ENCODE measurements at places on chromosomes 7 and 10. TPM values are rescaled to one million over a fixed set of nuclear protein-coding genes. Genes with fewer than 3 reads are reported as not detected.

Gene ZNF503
- total RNA-seq = 11.6 TPM

Gene SLF2
- 8.9 TPM for total RNA-seq

Gene GDF2
- not detected for total RNA-seq

Gene SSC4D
- total RNA-seq = 11.0 TPM

Gene TMEM225B
- total RNA-seq = not detected

Gene BICC1
- 91.3 TPM for total RNA-seq

Gene CPA4
- 11.6 TPM for total RNA-seq

Gene CDC14C
- total RNA-seq = not detected

Gene OR2A1
- not detected for total RNA-seq

Gene WNT8B
- total RNA-seq = not detected

Gene TMEM270
- not detected for total RNA-seq

Gene PIP
- total RNA-seq = not detected

Gene LIPK
- total RNA-seq = not detected

Gene ADCYAP1R1
- not detected for total RNA-seq

Gene KAZALD1
- total RNA-seq = 35.4 TPM

Gene HTR5A
- total RNA-seq = not detected

Gene NODAL
- not detected for total RNA-seq

Gene ECHS1
- total RNA-seq = 100 TPM

- DNase-seq = no peak
Observed at GRCh38 chr7:27269455-27269854, 26.9 kb downstream of the EVX1 start.

GRCh38 chr7:128666200-128666599 is 5.9 kb upstream of the GARIN1A start:
- no peak for DNase-seq

- DNase-seq = peak; percentile 95
Observed at GRCh38 chr10:31759799-31760626, 168.6 kb downstream of the ARHGAP12 start.

GRCh38 chr7:46525876-46526275 is 604.8 kb upstream of the IGFBP3 start:
- DNase-seq = no peak

- no peak for DNase-seq
Observed at GRCh38 chr7:54545241-54545563, 3.0 kb downstream of the VSTM2A start.

DNA sequence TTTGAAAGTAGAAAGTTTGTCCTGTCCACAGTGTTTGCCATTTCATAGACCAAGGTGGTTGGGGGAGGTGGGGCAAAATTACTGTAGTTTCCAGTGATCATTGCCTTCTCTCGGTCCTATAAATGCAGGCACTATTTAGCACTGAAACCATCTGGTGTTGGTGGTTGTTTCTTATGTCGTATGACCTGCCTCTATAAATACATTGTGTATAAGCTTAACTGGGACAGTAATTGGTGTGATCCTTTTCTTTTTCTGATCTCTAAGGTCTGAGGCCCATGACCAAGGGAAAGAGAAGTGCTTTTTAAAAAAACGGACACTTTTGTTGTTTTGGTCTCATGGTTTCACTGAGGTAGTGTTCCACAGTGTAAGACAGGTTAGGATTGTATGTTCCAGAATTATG is 63.1 kb downstream of the AUTS2 start:
- no peak for DNase-seq

- DNase-seq = peak; percentile 42
Observed at GRCh38 chr7:144127714-144128334, 4.8 kb downstream of the OR2A14 start.

DNA sequence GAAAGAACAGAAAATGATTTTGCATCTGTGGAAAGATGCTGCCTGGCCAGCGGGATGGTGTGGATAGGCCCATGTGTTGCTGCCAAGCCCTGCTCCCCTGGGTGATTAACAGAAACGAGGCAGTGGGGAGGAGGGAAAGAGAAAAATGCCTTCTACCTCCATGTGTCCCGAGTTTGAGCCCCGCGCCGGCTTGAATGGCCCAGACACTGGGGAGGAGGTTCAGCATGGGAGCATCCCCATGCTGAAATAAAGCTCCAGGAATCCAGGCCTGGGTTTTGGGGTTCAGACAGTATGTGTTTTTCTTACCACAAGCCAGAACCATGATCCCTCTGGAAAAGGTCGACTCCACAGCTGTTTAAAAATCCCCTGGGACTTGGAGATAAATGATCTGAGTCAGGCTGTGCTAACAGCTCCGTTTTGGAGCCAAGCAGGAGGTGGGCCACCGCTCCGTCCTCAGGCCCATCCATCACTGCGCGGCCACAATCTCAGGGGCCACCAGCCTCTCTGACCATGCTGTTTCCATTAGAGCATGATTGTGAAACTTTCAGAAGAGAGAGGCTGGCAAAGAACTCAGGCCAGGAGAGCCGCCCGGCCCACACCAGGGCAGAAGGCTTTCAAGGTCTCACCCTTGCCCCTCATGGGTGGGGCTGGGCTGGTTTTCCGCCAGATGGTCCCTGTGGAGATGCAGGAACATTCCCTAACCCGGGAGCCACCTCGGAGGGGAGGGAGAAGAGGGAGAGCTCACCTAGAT is 299.7 kb downstream of the ZEB1 start:
- no peak for DNase-seq

DNA sequence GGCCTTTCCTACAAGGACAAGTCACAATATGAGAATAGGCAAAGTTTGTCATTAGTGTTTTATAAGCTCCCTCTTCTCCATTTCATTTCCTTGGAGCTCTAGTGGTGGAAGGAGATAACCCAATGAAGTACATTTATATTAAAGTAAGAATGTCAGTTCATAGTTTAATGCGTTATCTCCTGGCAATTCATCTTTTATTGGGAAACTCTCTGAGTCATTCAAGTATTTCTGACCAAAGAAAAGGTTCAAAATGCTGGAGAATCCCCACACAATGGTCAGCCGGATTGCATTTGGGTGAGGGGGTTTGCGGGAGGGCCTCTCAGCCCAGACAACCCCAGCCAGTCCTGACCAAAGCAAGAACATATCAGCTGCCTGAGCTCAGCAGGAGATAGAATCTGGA is 321.5 kb upstream of the NRP1 start:
- no peak for DNase-seq

- no peak for DNase-seq
Observed at GRCh38 chr10:88541116-88541626, 41.9 kb downstream of the RNLS start.

- no peak for DNase-seq
Observed at GRCh38 chr10:87672551-87672950, 12.9 kb downstream of the PAPSS2 start.

GRCh38 chr7:117273814-117274225 is 49.0 kb downstream of the WNT2 start:
- DNase-seq = no peak

- DNase-seq = no peak
Observed at GRCh38 chr7:77351539-77352004, 64.6 kb downstream of the GSAP start.

GRCh38 chr10:124072106-124072505 is 21.3 kb downstream of the CHST15 start:
- no peak for DNase-seq

DNA sequence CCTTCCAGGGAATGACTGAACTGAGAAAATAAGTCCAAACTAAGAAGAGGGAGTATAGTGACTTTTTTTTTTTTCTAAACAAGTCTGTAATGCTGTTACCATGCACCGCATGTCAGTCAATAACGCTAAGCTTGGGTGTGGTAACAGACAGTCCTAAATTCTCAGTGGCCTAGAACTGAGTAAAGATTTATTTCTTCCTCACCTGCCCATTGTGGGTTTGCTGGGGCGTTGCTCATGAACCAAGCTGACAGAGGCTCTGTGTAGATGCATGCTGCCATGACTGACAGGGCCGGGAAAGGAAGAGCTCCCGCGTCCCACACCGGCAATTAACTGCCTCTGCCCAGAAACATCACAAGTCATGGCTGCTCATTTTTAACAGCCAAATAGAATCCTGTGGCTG is 25.5 kb upstream of the PRKG1 start:
- DNase-seq = no peak

DNA sequence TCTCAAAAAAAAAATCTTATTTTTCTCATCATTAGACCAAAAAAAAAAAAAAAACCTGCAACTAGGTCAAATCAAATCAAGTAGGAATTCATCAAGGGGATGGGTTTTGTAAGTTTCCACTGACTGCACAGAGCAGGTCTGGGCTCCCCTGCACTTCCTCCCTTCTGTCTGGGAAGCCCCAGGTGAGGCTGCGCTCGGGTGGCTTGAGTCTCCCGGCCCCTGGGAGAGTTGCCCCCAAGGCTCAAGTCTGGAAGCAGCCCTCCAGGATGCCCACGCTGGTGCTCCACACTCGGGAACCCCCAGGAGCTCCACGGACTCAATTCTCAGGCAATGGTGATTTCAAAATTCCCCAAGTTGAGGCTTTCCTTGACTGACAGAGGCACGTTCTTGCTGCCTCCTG is 41.7 kb upstream of the RBM33 start:
- DNase-seq = no peak

GRCh38 chr7:135430626-135431025 is 79.3 kb downstream of the CNOT4 start:
- DNase-seq = no peak

DNA sequence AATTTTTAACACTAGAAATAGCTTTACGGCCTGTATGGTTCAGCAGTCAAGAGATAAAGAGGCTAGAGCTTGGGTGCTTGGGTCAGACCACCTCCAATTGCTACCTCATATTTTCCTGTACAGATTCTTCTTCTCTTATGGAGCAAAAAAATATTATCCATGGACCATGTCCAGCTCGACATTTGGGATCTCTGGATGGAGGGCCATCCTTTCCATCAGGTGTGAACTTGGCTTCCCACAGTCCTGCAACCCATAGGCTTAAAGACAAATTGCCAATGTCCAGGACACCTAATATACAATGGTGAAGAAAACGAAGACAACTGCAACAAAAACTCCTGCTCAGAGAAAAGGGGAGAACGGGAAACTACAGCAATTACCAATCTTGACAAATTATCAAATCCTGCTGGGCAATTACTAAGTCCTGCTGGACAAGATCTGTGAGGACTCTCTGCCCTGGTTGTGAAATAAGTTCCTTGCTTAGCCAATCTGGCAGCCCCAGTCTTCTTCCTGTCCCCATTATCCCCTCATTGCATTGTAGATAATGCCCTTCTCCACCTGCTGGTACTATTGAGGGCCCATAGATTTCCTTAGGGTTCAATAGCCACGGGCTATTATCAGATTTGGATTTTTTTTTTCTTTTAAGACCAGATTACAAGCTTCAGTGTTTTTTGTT is 42.0 kb upstream of the BRAF start:
- no peak for DNase-seq

- DNase-seq = no peak
Observed at GRCh38 chr10:52410916-52411315, 96.8 kb downstream of the DKK1 start.

- no peak for DNase-seq
Observed at GRCh38 chr7:98305951-98306535, 24.6 kb downstream of the BRI3 start.

GRCh38 chr10:97812696-97813095 is 36.9 kb upstream of the GOLGA7B start:
- peak; percentile 50 for DNase-seq

GRCh38 chr7:29806208-29806994 is at the start of gene WIPF3:
Gene WIPF3, plus strand, starts transcription at chr7:29806508. Its CDS starts 28,217 bp downstream, at chr7:29834725.
- DNase-seq = peak; percentile 37

GRCh38 chr7:138025215-138026186 is 23.6 kb upstream of the CREB3L2 start:
- DNase-seq = no peak

GRCh38 chr10:24680647-24681524 is 42.8 kb downstream of the ARHGAP21 start:
- DNase-seq = no peak

- DNase-seq = peak; percentile 39
Observed at GRCh38 chr7:2934211-2934731, 90.2 kb upstream of the GNA12 start.

DNA sequence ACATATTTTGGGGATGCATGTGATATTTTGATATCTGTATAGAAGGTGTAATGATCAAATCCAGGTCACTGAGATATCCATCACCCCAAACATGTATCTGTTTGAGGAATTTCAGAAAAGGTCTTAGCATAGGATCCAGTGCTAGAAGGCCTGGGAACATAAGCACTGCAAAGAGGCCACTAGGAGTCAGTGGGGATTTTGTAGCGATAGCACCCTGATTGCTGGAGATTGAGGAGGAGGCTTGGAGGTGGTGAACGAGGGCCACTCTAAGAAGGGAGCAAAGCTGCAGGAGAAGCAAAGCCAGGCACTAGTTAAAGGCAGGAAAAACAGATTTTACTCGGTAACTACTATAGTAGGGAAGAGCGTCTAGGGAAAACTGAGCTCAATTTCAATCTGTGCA is 324.0 kb downstream of the LHFPL3 start:
- DNase-seq = no peak

DNA sequence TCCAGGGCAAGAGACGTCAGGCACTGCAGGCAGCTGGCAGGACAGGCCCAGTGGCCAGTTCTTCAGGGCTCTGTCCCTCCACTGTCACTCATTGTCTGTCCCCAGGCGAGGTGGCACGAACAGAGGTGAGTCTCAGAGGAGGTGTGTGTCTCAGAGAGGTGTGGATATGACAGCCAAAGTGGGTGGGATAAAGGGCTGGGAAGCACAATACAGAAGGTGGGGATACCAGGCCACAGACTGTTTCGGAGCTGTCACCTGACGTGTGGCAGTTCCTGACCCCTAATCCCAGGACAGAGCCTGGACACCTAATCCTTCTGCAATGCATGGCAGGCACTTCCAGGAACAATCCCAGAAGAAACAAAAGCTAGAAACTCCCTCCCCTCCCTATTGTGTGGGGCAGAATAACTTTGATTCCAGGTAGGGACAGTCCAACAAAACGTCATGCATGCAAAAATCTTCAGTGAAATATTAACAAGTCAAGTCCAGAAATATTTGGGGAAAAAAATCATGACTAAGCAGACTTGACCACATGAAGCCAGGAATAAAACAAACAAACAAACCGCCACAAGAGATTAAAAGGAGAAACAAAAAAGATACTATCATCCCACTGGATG is 11.6 kb downstream of the KLRG2 start:
- peak; percentile 98 for DNase-seq

DNA sequence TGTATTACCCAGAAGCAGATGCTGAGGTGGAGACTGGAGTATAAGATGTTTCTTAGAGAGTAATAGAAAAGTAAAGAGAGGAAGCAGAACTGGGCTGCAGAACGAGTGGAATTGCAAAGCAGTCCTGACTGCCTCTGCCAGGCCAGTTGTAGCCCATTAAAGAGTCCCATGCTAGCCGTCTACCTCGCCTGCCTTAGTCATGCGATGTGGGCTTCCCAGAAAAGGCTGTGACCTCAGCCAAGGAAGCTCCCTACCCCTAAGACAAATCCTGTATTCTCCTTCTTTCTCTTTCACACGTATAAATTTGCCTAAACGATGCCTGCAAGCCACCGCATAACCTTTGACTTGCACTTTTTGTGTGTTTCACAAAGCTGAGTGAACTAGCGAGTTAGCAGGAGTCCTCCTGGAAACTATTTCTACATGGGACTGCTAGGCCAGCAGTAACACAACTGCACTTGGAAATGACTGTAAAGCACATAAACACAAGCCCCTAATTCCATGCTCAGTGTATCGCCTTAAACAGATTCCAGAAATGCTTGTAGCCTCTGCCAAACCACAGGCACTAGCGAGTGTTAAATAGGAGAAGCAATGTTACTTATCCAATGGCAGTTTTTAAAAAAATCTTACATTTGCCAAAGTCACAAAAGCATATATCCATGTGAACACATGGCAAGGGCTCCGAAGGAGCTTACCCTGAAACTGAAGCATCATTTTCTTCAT is 47.4 kb upstream of the GNAI1 start:
- DNase-seq = no peak
